ENCODE measurements at places on chromosomes 5 and 9. TPM values are rescaled to one million over a fixed set of nuclear protein-coding genes. Genes with fewer than 3 reads are reported as not detected.

The NTNG2 gene
- total RNA-seq = 4.1 TPM

The HMCN2 gene
- 2.3 TPM for total RNA-seq

The BTNL8 gene
- total RNA-seq = not detected

The PDCD1LG2 gene
- total RNA-seq = 6.1 TPM

- DNase-seq = no peak
These were observed 56.8 kb downstream of the ANGPTL2 start for GRCh38 chr9:127065592-127065991.

DNA sequence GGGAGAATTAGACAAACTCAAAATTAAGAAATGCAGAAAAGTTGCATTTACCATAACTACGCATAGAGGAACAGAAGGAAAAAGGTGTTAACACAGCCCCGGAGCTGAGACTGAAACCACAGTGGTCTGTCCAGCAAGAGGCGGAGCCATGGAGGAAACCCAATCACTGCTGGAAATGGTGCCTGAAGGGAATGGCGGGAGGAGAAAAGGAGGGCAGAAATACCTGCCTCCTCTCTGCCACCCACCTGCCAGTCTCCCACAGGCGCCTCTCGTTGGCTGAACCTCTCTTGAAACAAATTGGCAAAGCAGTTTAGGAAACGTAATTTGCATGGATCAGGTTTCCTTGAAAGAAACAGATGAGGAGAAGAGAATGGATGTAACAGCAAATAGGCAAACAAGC lies 9.7 kb upstream of the PRKACG start:
- DNase-seq = no peak

DNA sequence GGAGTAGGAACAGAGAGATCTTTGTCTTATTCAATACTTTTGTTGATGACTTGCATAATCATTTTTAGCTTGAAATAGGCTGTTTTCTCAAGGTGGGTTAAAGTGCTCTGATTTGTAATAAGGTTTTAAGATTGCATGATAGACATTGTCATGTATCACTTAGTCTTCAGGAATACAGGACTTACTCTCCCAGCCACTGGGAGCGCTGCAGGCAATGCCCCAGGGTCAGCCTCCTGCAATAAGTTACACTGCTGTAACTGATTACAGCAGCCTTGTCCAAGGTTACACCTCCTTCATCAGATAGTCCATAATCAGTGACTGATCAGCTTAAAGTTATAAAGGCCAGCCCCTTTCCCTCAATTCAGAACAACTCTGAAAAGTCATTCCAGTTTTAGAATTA lies 218.6 kb downstream of the ESM1 start:
- DNase-seq = no peak

DNA sequence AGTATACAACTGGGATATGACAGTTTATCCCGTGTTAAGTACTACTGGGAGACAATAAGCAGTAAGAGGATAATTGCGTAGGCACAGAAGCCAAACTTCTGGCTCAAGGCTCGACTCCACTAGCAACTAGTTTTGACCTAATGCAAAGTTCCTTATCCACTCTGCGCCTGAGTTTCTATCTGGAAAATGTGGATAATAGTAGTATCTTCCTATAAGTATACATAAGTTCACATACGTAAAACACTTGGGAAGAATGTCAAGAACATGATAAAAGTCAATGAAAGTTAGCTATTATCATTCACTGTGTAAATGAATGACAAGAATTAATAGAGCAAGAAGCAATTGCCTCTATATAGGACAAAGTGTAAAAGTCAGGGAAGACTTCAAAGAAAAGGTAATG lies 45.7 kb downstream of the FTMT start:
- no peak for DNase-seq

GRCh38 chr5:71587766-71588532 lies 809 bp downstream of the MCCC2 start:
- no peak for DNase-seq

DNA sequence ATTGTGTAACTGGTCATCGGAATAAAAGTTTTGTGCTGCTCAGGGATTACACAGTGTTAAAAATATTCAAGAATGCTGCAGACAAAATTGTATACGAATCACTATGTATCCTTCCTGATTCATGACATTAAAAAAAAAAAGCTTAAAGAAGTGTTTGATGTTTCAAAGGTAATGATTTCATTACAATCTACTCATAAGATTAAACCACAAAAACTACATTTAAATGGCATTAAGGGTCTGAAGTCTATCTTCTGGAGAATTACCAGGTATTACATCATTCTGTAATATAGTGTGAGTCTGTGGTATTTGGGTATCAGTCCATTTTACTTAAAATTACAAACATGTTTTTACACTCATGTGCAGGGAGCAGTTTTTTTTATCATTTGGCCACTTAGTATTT lies 324.4 kb downstream of the NDUFS4 start:
- no peak for DNase-seq

DNA sequence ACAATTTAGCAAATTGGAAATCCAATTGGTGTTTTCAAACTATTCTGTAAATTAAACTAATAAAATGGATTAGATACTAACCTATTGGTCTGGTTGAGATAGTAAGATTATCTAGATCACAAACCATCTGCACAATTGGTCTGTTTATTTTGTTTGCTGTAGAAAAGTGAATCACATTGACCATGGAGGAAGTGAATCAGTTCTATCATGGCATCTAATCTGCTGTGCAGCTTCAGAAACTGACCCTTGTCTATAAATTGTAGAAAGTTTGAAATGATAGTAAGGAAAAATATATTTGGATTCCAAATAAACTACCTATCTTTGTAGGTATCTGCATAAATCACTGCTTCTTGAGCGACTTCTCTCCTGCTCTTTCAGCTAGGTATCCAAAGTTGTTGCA lies 1865.4 kb downstream of the MAT2B start:
- no peak for DNase-seq

- DNase-seq = no peak
These were observed 1322.8 kb upstream of the DMAC1 start for GRCh38 chr9:9122230-9122875.

- no peak for DNase-seq
These were observed 37.8 kb downstream of the MEF2C start for GRCh38 chr5:88845081-88845697.

Measured in heart left ventricle (tissue), 16 donors.